ENCODE measurements at places on chromosomes 11 and 22. TPM values are rescaled to one million over a fixed set of nuclear protein-coding genes. Genes with fewer than 3 reads are reported as not detected.

DNA sequence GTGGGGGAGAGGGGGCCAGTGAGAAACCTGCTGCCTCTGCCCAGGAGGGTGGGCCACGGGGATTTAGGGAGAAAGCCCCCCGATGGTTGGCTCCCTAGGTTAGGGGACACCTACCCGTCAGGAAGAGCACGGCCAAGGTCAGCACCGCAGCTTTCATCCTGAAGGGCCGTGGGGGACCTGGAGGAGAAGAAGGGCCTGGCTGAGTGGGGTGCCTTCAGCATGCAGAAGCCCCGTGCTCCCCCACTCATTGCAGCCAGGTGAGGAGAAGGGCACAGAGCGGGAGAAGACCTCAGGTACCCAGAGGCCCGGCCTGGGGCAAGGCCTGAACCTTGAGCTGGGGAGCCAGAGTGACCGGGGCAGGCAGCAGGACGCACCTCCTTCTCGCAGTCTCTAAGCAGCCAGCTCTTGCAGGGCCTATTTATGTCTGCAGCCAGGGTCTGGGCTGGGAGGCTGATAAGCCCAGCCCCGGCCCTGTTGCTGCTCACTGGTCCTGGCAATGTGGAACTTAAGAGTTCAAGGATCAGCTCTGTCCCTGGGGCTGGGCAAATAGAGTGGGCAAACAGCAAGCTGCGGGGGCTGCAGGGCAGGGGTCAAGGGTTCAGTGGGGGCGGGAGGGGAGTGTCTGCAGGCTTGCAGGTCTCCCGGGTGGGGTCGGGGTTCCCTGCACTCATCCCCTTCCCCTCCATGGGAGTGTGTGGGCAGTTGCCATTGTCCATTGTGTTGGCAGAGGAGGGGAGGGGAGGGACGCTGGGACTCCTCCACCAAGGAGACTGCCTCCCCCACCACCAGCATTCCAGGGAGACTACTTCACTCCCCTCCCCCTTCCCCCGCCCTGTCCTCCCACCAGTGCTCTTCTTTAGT is at the start of gene APOA1:
TSS of gene APOA1 (minus strand) at position 392 of the 861 bp plus-strand sequence. CDS start at position 157, 235 bp downstream.
- DNase-seq = no peak

DNA sequence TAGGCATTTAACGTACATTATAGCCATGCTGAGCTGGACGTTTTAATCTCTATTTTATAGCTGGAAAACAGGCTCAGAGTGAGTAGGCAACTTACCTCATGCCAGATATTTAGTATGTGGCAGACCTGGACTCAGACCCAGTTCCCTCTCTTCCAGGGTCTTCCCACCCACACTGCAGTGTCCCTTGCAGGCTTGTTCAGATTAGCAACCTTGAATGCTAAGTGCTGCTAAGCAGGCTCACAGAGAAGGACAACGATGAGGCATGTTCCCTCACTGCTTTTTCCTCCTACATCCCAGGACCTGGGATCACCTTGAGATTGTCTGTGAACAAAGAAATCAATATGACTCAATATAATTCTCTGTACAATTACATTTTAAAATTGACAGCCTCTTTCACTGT is 65.6 kb downstream of the NCAM1 start:
- no peak for DNase-seq

DNA sequence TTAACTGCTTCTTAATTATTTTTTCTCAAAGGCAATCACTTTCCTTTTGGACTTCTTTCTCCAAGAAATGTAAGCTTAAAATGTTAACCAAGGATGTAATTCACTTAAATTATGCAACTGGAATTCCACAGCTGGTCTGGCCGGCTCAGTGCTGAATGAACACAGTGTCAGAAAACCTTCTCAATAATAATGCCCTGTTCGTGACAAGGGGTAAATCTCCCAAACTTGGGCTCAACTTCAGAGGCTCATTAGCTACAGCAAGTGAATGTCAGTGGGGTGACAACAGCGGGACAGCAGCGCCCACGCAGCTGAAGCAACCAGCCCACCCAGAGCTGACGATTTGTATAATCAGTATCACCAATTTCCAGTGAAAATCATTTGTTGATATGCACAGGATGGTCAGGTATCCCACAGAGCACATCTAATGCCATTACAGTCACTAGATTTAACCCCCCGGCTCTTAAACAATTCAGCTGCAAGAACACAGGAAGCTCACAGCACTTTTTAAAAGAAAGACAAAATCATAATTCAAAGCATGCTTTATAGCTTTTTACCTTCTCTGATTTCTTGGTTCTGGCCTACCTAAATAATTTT is 704.8 kb downstream of the DLG2 start:
- peak; percentile 21 for DNase-seq

DNA sequence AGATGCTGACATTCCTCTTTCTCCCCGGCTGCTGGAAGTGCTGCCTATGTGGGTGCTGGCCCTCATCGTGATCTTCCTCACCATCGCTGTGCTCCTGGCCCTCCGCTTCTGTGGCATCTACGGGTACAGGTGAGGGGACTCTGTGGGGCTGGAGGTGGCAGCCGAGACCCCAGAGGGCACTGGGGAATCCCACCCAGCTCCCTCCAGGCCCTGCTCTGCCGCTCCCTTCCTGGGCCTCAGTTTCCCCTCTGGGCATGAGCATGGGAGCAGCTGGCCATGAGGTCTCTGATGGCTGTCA is 21.8 kb downstream of the CSF2RB start:
- no peak for DNase-seq

- no peak for DNase-seq
Observed at GRCh38 chr22:24207264-24208011, 26.2 kb downstream of the SUSD2 start.

- no peak for DNase-seq
Observed at GRCh38 chr11:73384125-73384441, 7.9 kb downstream of the RELT start.

DNA sequence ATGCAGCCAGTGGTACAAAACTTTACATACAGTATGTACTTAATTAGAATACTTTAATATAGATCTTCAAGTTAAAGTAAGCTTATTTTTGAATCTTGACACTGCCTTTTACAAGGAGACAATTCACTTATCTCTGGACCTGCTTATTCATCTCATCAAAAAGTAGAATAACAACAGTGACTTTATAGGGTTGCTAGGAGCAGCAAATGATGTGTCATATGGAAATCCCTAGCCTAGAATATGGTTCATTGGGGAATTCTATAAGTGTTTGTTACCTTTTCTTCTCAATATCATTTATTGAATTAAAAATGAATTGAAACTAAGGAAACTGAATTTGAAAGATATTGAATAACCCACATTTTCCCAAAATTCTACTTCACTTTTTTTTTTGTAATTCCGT is 45.0 kb upstream of the FIBIN start:
- DNase-seq = no peak

DNA sequence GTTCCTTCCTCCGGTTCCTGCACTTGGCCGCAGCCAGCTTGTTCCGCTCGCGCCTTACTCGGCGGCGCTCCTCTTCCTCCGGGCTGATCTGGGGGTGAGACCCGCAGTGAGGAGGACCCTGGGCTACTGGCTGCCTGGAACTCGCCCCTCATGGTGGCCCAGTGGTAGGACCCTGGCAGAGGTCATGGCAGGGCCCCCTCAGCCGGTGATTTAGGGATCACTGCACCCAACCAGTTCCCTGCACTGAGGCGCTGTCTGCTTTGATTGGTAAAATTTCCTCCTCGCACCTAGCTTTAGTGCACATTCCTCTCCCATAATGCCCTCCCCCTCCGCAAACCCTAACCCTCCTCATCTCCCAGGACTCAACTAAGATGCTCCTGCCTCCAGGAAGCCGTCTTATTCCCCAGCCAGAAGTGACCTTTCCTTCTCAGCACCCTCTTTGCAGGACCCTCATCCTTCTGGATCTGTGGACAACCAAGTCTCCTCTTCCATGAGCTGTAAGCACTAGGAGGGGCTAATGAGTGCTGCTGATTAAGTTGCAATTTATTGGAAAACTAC is 3.6 kb downstream of the CCDC85B start:
- DNase-seq = no peak

DNA sequence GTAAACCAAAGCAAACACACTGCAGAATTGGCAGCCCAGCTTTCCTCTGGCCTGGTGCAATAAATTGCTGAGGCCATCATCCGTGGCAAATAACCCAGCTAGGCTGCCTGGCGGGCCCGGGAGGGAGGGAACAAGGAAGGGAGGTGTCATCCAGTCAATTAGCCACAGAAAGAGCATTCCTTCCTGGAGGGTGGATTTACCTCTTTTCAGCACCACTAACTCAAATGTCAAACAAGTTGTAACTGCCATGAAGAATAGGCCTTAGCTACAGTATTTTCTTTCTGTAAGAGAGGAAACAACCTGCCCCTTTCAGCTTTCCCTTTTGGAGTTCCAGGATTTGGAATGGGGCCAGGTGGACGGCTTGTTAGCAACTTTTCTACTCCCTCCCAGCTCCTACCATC is 163.8 kb upstream of the BDNF start:
- no peak for DNase-seq

GRCh38 chr11:64925536-64926436 is 1.3 kb downstream of the PPP2R5B start:
- DNase-seq = no peak

- DNase-seq = peak; percentile 73
Observed at GRCh38 chr11:109658190-109658589, 236.2 kb downstream of the C11orf87 start.

DNA sequence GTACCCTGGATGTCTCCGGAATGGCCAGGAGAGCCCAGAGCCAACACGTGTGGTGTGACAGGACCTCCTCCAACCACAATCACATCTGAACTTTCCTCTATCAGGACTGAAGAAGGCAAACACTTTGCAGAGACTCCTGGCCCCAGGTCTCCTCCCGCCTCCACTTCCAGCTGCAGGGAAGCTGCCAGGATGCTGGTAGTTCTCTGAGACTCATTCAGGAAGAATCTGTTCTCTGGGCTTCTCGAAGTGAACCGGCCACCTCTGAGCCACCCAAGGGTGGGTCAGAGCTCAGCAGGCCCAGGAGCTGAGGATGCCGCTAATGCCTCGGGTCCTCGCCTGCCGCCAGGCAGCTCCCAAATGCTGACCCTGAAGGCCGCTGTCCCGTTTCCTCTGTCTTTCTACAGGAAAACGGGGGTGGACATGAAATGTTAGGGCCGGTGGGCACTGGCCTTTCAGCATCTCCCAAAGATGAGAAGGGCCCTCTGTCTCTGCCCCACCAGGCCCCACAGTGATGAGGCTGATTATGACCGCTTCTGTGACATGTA is 789.9 kb downstream of the BRD1 start:
- DNase-seq = no peak

- no peak for DNase-seq
Observed at GRCh38 chr11:66035653-66036333, 9.5 kb upstream of the CATSPER1 start.

- DNase-seq = peak; percentile 34
Observed at GRCh38 chr11:19577391-19577975, 135.2 kb upstream of the NAV2 start.

GRCh38 chr11:36441610-36442208 is 68.4 kb downstream of the TRAF6 start:
- no peak for DNase-seq

Gene ART1
- 2.3 TPM for polyA plus RNA-seq

Gene RAPSN
- polyA plus RNA-seq = 113 TPM

Gene ATG2A
- 10.1 TPM for polyA plus RNA-seq

Gene TMEM132A
- polyA plus RNA-seq = 42.1 TPM

Gene SHANK3
- 17.7 TPM for polyA plus RNA-seq

Gene PSMC3
- polyA plus RNA-seq = 136 TPM

Gene PRG3
- polyA plus RNA-seq = not detected

Gene INCENP
- polyA plus RNA-seq = 24.4 TPM

All from muscle of leg (tissue), 16 donors.